ENCODE measurements at places on chromosomes 4 and X.

DNA sequence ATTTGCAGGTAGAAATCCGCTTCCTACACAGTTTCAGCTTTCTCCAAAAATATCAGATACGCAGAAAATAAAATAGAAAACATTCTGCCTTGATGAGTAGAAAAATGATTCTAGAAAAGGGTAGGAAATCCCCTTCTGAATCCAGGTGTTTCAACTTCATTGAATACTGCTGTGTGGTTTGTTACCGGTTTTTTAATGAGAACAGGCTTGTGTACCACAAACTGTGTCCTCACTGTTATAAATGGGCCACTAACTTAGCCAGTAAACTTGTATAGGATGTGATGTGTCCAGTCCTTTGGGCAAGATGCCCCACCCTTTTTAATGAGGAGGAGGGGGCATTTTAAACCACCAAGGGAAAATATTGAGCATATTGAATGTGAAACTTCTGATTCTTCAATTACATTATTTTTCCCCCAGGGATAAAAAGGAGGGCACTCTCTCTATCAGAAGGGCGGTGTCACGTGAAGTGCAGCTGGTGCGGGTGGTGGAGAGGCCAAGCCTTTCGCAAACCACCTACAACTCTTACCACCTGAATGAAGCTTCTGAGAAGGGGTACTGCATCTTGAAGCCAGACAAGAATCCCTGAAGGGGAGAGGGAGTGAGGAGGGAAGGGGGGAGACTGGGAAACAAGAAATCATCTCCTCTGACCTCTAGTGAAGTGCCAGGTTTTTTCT is 4.5 kb downstream of the CXXC4 start:
- DNase-seq: no peak

GRCh38 chr4:16606691-16607090 is 291.8 kb downstream of the LDB2 start:
- no peak for DNase-seq

GRCh38 chr4:36043241-36043640 is 201.1 kb downstream of the ARAP2 start:
- no peak for DNase-seq

DNA sequence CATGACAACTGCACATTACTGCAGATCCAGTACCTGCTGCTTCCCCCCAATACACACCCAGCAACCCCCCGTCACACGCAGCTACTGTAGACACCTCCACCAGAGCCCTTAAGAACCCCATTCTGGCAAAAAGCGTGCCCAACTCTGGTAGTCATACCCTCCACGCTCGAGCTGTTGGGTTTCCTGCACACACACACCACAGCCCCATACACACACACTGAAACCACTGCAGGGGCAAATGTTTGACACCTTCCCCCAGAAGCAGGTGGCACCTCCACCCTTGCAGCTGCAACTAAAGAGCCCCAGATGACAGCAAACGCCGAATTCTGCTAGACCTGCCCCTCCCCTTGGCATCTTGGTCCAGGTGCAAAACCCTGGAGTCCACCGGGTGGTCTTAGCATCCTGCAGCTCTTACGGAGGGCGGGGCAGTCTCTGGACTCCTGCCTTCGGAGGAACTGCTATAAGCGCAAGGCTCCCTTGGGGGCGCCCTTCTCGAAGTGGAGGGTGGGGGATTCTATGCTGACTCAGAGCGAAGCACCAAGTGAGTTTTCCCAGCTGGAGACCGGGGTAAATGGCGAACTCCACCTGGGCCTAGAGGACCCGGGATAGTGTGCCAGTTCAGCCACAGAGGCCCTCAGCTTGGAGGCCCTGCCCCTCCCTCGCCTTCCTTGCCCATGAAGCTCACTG is 1.5 kb downstream of the FRMPD3 start:
- DNase-seq: no peak

- DNase-seq: no peak
Measured at GRCh38 chr4:126364311-126364911, 1049.7 kb downstream of the FAT4 start.

DNA sequence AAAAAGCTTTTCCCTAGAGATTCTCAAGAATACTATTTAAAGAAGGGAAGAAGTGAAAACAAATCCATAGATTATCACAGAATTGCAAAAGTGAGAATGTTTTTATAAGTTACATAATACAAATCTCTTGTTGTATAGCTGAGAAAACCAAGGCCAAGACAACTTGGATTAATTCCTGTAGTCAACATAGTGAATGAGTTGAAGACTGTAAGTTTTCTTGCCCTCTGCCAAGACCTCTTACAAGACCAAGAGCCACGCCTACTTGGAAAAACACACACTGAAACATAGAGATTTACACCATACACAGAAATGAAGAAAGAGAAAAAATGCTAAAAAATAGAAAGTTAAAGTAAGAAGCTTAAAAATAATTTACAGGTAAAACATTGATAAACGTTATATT is 2024.0 kb downstream of the PCDH7 start:
- DNase-seq: no peak

DNA sequence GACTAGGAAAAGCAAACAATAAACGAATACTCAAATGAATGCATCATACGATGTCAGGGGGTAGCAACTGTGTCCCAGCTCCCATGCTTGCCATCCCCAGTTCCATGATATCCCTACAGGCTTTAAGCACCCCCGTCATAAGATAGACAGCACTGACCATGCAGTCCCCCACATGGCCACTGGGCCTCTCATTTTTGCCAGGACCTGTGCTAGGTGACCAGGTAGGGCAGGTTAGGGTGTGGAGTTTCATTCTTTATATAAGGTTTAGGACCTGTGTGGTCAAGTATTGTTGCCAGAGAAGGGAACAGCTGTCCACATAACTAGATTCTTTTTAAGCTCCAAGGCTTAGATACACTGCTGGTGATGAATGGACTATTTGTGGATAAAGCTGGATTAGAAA is 9.7 kb downstream of the PPEF2 start:
- no peak for DNase-seq

DNA sequence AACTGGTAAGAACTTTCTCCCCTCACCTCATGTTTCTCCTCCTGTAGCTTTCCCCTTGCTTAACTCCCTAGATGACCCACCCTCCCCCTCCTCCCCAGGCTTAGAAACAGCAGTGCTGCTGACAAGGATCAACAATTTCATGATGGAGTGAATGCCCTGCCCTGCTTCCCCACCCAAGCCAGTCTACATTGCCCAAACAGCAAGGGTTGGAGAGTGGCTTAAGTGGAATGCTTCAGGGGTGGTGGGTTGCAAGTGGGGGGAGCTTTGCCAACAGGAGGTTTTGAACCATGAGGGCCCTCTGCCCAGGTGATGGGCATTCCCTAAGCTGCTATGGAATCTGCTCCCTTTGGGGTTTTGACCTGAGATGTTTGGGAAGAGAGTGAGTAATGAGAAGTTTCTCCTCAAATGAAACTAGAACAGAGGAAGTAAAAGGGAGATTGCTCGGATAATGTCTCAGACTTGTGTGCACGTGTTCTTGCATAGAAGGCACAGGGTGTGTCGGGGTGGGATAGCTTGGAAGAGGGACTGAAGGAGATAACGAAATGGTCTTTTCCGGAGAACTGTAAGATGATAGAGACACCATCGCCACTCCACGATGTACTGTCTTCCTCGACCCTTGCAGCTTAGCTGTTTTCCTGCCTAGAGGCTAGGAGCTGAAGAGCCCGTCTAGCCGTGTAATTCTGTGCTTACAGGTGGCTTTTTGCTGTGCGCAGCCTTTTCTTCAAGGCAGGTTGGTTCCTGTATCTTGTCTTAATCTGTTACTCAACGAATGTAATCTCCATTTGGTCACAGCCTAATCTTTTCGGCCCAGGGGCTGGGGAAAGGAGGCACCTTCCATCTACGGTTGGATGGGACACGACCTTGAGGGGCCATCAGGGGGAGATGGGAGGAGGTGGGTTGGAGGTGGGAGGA is 10.1 kb downstream of the GDPD2 start:
- no peak for DNase-seq
